ENCODE measurements at places on chromosomes 4 and X.

DNA sequence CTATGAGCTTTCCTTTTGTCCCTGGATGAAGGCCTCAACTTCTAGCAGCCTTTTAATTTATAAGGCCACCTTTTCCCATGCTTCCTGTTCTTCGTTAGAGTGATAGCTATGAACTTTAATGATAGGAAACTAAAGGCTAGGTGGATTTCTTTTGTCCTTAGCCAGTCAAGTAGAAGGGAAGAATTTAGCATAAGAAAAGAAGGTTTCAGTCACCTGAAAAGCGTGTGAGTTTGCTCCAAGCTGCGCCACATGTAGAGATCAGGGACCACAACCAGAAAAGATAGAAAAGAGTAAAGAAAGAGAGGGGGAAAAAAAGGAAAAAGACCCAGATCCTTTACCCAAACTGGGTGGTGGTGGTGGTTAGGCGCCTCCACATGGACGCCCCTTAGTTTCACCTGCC is 28.6 kb downstream of the LUZP4 start:
- no peak for DNase-seq

DNA sequence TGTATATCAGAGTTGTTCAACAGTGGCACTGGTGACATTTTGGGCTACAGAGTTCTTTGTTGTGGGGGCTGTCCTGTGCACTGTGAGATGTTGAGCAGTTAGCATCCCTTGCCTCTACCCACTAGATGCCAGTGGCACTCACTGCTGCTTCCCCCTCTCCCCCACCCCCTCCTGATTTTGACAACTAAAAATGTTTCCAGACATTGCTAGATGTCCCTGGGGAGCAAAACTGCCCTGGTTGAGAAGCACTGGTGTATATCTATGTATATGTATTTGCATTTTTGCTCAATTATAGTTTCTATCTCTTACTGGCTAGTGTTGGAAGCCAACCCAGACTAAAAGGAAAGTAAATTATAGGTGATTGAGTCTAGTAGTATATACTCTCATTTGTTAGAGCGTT is 2.4 kb downstream of the TMEM131L start:
- peak; percentile 20 for DNase-seq

DNA sequence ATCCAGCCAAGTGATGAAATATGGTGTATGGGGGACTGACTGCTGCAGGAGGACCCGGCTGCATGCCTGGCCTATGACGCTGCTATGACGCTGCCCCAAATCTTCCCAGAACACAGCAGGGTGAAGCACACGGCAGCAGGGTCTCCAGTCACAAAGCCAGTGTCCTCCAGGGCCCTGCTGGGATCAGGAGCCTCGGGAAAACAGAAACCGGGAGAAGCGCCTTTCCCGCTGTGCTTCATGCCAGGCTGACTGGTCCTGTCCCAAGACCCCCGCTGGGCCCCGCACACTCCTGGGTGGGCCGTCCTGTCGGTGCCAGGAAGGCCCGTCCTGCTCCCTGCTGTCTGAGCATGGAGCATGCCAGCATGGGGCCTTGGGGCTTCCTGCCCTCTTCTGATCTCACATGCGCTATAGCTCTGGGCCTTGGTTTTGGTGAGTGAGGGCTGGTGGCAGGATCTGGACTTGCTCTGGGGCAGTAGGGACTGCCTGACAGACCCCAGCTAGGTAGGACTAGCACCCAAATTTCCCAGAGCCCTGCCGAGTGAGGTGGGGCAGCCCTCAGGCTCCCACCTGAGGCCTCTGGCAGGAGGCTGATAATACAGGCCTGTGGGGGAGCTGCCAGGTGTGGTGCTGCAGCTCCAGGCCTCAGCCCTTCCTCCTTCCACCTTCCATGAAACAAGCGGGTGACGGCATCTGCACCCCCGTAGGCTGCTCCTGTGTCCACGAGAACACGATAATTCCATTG is 64.0 kb downstream of the ACOX3 start:
- no peak for DNase-seq

DNA sequence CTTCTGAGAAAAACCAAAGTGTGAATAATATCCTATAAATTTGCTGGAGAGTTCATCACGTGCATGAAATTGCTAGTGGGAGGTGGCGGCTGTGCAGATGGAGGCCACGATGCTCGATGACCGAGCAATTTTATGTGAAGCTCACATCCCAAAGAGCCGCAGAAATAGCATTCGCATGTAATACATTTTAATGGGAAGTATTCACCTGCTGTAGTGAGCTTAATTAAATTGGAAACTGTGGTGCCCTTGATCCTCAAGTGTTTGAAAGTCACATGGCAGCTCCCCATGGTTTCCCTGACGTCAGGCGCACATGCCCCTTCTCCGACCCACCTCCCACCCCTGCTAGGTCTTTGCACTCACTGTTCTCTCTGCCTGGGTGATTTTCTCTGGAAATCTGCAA is 136.8 kb downstream of the STK32B start:
- DNase-seq: no peak

DNA sequence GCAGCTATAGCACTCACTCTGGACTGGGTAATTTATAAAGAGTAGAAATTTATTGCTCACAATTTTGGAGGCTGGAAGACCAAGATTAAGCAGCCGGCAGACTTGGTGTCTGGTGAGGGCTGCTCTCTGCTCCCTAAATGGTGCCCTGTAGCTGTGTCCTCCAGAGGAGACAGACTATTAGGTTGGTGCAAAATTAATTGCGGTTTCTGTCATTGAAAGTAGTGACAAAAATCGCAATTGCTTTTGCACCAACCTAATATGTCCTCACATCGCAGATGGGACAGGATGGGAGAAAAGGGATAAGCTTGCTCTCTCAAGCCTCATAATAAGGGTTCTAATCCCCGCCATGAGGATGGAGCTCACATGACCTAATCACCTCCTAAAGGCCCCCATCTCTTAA is 258.1 kb upstream of the VCX3A start:
- no peak for DNase-seq

DNA sequence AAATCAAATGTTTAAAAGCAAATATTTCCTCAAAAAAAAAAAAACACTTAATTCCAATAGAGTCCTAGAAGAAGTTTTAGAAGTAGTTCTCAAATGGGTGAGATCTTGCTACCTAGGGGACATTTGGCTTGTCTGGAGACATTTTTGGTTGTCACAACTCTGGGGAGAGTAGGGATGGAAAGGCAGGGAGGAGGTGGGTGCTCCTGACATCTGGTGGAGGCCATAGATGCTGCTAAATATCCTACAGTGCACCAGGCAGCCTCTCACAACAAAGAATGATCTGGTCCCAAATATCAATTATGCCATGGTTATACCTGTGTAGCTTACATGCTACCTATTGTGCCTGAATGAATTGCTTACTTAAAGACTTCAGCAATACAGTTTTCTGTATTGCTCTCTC is 46.8 kb downstream of the CPE start:
- DNase-seq: no peak

GRCh38 chr4:185681604-185682003 is 130.4 kb downstream of the SORBS2 start:
- DNase-seq: no peak

- DNase-seq: no peak
Observed at GRCh38 chr4:167918077-167918476, 174.3 kb upstream of the ANXA10 start.

DNA sequence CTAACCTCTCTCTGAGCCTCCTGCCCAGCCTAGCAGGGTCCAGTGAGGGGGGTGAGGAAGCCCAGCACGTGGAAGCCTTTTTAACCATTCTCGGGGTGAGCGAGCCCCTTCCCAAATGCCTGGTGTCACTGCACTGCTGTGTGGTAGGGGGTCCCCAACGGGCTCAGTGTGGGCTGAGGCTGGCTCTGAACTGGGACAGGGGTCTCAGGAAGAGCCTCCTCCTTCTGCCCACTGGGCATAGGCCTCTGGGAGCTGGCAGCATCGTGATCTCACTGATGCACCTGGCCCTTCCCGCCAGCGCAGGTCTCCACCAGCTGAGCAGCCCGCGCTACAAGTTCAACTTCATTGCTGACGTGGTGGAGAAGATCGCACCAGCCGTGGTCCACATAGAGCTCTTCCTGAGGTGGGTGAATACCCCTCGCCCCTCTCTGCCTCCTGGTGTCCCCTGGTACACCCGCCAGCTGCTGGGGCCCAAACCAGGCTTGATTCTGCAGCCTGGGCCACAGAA is 12.6 kb downstream of the HTRA3 start:
- DNase-seq: no peak

GRCh38 chr4:128725405-128726055 is 84.0 kb upstream of the JADE1 start:
- no peak for DNase-seq

GRCh38 chrX:105526431-105526830 is 295.9 kb upstream of the NRK start:
- DNase-seq: no peak

- no peak for DNase-seq
Observed at GRCh38 chr4:18568600-18568999, 547.0 kb upstream of the LCORL start.

DNA sequence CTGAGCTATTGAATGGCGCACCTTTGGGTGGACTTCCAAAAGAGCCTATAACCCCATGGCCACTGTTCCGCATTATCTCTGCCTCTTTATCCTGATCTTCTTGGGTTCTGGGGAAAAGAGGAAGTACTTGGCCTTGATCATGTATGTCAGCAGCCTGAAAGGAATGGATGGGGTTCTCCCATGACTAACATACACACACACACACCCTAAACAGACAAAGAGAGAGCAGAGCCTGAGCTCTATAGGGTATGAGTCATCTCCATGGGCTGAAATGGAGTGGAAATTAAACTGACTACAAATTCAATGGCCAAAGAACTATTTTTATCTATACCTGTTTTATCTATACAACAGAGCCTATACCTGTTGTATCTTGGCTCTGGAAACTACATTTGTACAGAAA is 141.5 kb upstream of the MTMR8 start:
- no peak for DNase-seq

DNA sequence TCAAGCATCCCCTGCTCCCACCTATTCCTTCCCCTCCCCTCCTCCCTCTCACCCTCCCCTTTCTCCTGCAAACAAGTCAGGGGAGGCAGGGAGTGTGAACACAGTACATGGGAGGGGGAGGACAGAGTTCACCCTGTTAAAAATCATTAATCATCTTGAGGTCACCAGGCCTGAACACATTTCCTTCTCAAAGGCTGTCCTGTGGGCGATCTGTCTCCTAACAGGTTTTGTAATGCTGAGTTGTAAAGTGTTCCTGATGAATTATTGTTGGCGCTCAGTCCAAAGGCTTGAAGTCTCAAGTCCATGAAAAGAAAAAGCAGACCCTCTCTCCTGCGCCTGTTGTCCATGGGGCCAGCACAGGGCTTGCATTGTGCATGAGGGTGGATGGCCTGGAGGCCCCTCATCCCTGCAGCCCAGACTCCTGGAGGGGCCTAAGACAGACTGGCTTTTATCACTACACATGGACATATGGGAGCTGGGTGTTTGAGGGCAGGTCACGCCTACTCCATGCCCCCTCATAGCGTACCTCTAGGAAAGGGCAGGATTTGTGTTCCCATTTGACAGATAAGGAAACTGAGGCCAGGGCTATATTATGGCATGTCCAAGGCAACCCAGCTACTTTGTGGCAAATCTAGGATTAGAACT is 189.1 kb downstream of the RAB28 start:
- DNase-seq: no peak

DNA sequence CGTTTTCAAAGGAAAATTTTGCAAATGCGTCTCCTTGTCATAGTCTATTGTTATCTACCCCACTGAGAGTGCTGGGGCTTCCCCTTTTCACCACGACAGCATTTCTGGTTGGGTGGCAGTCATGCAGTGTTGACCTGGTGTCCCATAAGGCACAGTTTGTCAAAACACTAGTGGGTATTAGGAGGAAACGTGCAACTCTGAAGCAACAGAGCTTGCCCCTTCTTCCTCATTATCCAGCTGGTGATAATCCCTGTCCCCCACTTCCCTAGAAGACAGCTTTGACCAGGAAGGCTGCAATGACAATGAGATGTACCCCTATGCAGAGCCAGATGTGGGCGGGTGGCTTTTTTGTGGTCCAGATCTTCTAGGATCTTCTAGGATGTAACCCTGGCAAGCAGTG is 1.8 kb downstream of the TBC1D1 start:
- DNase-seq: peak; percentile 40

GRCh38 chr4:143514169-143514495 is 630 bp downstream of the SMARCA5 start:
- DNase-seq: no peak

DNA sequence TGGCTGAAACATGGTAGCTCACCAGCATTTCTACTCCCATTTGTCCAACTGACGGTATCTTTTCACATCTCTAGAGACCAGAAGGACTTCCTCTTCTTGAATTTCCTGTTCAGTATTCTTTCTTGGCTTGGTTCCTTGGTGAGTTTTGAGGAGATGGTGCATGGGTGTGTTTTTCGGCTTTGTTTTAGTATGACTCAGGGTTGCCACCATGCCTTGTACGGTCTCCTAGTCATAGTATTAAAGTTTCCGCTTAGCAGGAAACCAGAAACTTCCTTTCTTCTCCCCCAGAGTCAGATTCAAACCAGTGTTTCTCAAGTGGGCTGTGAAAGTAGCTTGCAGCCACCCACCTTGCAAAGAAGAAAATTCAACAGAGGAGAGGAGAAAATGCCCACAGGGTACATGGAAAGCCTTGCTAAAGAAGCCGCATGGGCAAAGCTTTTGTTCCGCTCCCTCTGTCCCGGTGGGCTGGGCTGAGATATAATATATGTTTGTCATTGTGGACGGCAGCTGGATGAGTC is 5.7 kb downstream of the CD99 start:
- DNase-seq: peak; percentile 39

- DNase-seq: no peak
Observed at GRCh38 chr4:102828497-102828808, 1.1 kb upstream of the UBE2D3 start.

DNA sequence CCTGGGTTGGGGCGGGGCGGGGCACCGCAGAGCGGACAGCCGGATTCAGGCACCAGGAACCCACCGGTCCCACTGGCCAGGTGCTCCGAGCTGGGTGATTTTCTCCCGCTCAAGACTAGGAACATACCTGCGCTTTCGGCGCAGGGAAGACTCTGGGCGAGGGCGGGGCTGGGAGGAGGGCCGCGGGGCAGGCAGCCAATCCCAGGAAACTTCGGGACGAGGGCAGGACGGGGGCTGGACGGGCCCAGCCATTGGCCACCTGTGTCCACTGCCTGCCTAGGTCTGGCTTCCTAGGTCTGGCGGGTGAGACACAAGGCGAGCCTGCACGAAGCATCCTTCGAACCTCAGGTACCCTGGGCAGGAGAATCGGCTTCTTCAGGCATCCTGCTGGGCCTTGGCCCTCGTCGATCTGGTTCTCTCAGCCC is 274 bp upstream of the ERVMER34-1 start:
- DNase-seq: no peak

- no peak for DNase-seq
Observed at GRCh38 chr4:82354788-82355187, 19.0 kb downstream of the HNRNPD start.

GRCh38 chr4:13481569-13481968 is 2.6 kb downstream of the RAB28 start:
- no peak for DNase-seq

GRCh38 chrX:132592880-132593279 is 104.0 kb upstream of the MBNL3 start:
- DNase-seq: peak; percentile 0

GRCh38 chrX:99301990-99302389 is 1108.1 kb downstream of the PCDH19 start:
- DNase-seq: no peak

GRCh38 chrX:75038925-75039324 is 113.7 kb upstream of the NEXMIF start:
- no peak for DNase-seq

Data from activated CD4-positive, alpha-beta T cell treated with anti-CD3 and anti-CD28 coated beads, Interleukin-2, amount 50 U/mL, for 1 hour (primary cell).